GM12878 (cell line): ENCODE measurements at places on chromosomes 3 and 15. TPM values are rescaled to one million over a fixed set of nuclear protein-coding genes. Genes with fewer than 3 reads are reported as not detected.

DNA sequence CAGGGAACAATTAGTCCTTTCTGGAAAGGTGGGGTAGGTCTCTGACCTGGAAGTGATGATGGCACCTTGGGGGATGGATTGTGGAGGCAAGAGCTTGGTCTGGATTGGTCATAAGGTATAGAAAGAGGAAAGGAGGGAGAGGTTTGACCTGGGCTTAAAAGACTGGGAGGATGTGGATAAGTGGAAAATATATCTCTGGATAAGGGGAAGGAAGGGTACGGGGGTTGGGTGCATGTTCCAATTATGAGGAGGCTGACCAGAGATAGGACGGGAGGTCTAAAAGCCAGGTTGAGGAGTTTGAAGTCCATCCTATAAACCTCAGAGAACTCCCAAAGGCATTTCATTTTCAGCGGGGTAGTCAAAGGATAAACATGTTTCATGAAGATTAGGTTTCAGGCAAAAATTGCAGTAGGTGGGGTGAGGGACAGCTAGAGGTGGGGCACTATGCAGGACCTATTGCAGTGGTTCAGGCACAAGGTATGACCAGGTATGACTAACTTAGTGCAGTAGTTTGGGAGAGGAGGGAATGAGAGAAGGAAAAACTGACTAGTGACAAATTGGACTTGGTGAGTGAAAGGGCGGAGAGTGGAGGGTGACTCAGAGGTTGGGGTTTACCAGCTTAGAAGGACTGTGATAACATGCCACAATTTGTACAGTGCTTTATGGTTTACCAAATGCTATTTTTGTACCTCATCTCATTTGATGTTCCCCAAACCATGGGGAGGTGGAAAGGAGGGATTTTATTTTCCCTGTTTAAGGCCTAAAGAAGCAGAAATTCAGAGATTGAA lies 10.7 kb downstream of the PDE8A start:
- no peak for DNase-seq

GRCh38 chr15:59996298-59997041 lies 7.6 kb upstream of the FOXB1 start:
- no peak for DNase-seq

XIRP1 gene
- total RNA-seq, result 0.38 and 0.40 TPM in 2 replicates

DNA sequence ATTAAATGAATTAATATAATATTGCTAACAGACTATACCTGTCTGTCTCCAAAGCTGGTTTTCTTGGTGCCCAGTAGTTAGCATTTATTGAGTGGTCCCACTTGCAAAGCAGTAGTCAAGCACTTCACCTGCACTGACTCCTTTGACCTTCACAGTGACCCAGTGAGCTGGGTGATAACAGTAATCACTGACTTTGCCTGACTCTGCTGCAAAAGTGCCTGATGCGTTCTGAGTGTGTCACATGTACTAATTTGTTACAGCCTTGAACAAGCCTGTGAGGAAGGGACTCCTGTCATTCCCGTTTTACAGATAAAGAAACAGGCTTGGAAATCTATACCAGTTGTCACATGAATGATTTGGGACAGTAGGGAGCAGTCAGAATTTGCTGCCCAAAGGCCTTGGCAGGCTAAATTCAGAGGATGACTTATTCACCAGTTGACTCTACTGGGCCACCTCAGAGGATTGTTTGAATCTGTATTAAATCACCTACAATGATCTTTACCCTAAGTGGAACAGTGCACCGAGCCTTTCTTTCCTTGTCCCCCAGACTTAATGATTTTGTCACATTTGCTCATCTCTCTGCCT lies 116.6 kb upstream of the PLXNA1 start:
- no peak for DNase-seq

- DNase-seq, result no peak
Measured at GRCh38 chr15:70569091-70569713, 194.2 kb downstream of the UACA start.

ISL2 gene
- 0.26 TPM in 1 of 2 replicates, not detected in the other for total RNA-seq

GRIP2 gene
- not detected in 2 replicates for total RNA-seq

DNA sequence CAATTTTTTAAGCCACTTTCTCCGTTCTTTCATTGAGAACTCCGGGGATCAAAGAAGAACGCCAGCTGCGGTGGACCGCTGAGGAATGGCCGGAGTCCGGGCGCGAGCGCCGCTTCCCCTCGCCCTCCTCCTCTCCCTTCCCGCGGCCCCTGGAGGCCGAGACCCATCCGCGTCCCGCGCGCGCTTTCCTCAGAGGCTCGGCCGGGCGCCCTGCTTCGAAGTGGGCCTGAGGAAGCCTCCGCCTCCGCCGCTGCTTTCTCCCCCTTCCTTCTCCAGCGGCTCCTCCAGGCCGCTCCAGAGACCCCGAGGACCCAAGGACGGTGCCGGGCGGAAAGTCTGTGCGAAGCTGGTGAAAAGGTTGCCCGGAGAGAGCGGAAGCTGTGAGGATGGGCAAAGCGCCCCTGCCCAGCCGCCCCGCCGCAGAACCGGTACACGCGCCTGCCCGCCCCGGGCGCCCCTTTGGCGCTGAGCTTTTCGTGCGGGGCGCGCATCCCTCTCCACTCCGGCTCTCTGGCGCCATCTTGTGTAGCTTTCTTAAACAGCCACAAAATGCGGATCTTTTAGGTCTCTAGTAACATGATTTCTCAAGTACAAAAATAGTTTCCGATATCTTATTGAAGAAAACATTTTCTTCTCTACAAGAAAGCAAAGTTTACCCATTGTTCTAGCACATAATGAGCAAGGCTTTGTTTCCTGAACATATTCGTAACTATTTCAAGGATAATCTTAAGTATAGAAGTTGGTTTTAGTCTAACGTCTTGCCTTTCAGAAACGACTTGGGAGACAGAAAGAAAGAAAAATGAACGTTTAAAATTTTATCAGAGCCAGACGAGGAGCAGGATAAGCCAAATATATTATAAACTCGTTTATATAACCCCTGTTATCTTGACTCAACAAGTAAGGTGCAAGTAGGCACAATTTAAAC lies 59.2 kb upstream of the FAM174B start:
- peak; percentile 15 for DNase-seq

ARHGEF26 gene
- 0.05 TPM in 1 of 2 replicates, not detected in the other for total RNA-seq

LMAN1L gene
- total RNA-seq, result not detected in 2 replicates

DNA sequence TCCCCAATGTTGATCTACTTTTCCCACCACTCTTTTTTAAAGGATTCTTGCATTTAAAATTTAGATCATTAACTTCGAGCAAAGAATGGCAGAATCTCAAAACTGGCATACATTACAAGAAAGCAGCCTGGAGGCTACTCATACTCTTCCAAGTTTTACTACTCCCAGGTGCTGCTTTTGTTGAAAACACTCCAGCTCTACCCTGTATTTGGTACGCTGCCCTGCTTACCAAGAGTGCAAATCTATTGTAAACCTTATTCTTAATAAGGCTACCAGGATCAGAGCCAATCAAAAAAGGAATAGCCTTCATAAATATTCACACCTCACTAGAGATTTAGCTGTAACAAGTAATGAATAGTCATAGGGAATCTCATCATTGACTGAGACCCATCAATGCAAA lies 11.6 kb upstream of the CNTN3 start:
- DNase-seq, result no peak

DNA sequence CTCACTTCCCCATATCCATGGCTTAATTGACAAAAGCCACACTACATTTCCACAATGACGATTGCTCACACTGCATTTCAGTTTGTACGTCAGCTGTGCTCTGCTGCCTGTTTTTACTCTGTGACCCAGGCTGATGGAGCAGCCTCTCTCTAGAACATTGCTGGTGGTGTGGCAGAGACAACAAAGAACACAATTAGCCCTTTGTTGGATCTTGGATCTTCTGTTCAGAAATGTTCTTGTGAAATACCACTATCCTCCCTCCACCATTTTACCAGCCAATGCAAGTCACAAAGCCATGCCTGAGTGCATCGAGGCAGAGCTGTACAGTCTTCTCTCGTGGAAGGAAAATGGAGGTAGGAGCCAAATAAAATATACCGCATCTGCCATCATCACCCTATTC lies 56.9 kb upstream of the TBC1D5 start:
- DNase-seq, result no peak

FETUB gene
- not detected in 2 replicates for total RNA-seq

CSPG4 gene
- 2.0 and 2.2 TPM in 2 replicates for total RNA-seq

DNA sequence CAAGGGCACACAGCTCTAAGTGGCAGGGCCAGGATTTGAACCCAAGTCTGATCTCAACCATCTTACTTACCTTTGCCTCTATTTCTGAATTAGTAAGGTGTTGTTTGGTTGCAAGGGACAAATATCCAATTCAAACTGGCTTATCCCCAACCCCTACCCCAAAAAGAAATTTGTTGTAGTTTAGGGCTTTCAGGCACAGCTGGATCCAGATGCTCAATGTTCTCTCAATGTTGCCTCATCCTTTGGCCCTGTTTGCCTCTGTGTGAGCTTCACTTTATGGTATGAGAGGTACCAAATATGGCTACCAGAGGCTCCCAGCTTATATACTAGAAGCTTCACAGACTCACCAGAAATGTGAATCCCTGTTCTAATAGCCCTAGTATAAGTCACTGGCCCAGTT lies 499.9 kb downstream of the SHQ1 start:
- no peak for DNase-seq

KLHL6 gene
- 28.7 and 29.7 TPM in 2 replicates for total RNA-seq

FGF7 gene
- total RNA-seq, result 0.05 and 0.08 TPM in 2 replicates

DNA sequence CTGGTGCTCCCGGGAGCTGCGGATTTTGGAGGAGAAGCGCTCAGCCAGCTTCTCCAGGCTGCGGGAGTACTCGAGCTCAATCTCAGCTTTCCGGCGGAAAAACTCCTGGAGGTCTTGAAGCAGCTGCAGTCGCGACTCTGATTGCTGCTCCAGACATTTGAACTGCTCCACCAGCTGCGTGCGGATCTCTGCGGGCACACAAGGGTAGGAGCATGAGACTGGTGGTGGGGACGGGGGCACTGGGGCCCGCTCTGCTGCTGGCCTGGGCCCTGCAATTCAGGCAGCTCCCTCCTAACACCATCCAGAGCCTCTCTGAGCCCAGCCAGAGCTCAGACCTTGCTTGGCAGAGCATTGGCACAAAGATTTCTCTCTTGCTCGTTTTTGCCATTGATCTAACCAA lies 124.7 kb downstream of the SRGAP3 start:
- no peak for DNase-seq

GRCh38 chr3:122246199-122246598 lies 62.7 kb downstream of the CASR start:
- no peak for DNase-seq

GRCh38 chr3:11362600-11362999 lies 90.4 kb downstream of the ATG7 start:
- DNase-seq, result no peak

DNA sequence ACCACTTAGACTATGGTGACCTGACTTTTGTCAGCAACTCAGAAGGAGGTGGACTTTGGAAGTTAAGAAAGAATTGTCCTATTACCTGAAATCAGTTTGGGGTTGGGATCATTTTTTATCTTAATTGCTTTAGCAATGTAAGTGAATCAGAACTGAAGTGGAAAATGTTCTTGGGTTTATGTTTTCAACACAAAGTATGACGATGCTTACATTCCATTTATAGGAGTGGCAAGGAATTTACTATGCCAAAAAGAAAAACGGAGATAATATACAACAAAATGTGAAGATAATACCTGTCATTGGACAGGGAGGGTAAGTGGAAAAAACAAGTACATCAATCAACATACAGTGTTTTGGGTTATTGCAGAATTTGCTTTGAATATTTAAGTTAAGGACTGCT lies 116.1 kb downstream of the PDE8A start:
- no peak for DNase-seq

GRCh38 chr15:101124731-101125451 lies 127.0 kb downstream of the CHSY1 start:
- peak; percentile 27 for DNase-seq

GRCh38 chr3:153273767-153274435 lies 111.9 kb downstream of the RAP2B start:
- DNase-seq, result no peak

DNA sequence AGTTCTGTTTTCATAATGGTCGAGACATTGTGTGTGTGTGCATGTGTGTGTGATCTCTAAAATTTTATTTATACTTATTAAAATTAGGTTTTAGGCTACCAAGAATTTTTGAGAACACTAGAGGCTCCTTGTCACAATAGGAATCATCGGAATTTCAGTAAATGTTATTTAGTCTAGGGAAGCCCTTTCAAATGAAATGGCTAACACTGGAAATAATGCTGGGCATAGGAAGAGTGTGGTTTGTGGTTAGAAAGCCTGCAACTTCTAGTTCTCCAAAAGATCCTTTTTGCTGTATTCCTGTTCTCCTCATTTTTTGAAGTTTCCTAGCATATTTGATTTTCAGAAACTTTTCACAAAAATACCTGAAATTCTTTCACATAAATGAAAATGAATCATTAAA lies 92.5 kb upstream of the MBNL1 start:
- no peak for DNase-seq

DNA sequence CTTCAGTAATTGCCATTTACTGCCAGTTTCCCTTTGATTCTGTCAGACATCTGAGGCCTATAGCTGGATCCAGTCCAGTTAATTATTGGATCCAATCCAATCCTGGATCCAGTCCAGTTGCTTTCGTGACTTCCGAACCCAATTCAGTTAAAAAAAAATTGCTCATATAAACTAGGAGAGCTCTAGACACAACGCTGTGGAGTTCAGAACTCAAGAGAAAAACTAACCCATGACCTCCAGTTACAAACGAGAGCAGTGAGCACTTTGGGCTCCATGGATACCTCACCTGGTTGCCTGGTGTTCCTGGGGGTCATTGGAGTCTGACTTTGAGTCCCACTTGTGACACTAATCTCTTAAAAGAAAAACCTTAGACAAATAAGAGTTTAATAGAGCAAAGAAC lies 269.8 kb downstream of the THSD4 start:
- no peak for DNase-seq

- DNase-seq, result no peak
Measured at GRCh38 chr15:29873947-29874411, 51.7 kb upstream of the TJP1 start.
